ENCODE measurements at places on chromosomes 12 and 14.

- no peak for DNase-seq
Observed at GRCh38 chr12:48758186-48758585, 30.7 kb downstream of the ADCY6 start.

- DNase-seq, result no peak
Observed at GRCh38 chr12:98294051-98294805, 221.2 kb upstream of the TMPO start.

- no peak for DNase-seq
Observed at GRCh38 chr12:51726931-51727330, 121.6 kb downstream of the FIGNL2 start.

- no peak for DNase-seq
Observed at GRCh38 chr12:115233891-115234543, 550.0 kb upstream of the TBX3 start.

DNA sequence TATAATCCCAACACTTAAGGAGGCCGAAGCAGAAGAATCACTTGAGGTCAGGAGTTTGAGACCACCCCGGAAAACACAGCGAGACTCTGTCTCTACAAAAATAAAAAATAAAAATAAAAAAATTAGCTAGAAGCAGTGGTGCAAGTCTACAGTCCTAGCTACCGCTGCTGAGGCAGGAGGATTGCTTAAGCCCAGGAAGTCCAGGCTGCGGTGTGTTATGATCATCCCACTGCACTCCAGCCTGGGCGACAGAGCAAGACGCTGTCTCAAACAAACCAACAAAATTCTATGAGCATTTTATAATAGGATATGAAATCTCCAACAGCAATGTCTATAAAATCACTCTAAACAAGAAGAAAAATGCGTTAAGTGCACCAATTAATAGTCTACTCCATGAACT lies 75.3 kb downstream of the PPP1R12A start:
- DNase-seq, result no peak
